Vagina (tissue), 2 donors: ENCODE measurements at places on chromosomes 6 and 20.

- no peak for DNase-seq
These were observed 166.3 kb downstream of the DTNBP1 start for GRCh38 chr6:15496345-15497131.

DNA sequence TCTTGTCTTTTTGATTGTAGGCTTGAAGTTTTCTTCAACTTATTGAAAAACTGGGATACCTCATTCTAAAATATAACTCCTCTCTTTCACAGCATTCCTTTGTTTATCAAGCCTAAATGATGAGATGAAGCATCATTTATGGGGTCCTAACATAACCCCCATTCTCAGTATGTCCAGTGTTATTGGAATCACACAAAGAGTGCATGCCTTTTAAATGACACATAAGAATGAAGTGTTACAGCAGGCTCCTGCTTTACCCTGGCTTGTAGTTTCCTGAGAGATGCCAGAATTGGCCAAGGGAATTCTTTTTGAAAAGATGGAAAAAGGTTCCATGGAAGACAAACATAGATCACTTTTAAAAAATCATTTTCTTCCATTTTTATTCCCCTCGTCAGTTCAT, 502.4 kb downstream of the BCKDHB start:
- DNase-seq = no peak

DNA sequence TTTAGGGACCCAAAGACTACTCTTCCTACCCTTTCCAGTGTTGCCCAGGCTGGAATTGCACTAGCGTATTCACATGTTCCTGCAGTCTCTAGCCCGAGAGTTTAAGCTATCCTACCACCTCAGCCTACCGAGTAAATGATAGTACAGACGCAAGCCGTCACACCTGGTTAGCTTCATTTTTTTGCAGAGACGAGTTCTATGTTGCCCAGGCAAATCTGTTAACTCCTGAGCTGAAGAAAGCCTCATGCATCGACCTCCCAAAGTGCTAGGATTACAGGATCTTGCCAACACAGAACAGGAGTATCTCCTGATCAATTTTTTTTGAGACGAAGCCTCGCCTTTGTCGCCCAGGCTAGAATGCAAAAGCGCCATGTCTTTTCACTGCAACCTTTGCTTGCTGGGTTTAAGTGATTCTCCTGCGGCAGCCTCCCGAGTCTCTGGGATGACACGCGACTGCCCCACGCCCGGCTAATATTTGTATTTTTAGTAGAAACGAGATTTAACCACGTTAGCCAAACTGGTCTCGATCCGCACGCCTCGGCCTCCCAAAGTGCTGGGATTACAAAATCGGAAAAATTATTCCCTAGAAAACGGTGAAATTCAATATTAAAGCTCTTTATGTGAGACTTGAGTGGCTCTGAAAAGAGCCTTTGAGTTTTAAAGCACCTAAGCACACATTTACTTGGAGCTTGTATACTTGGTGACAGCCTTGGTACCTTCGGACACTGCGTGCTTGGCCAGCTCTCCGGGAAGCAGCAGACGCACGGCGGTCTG, 128.5 kb downstream of the HFE start:
- DNase-seq = no peak

DNA sequence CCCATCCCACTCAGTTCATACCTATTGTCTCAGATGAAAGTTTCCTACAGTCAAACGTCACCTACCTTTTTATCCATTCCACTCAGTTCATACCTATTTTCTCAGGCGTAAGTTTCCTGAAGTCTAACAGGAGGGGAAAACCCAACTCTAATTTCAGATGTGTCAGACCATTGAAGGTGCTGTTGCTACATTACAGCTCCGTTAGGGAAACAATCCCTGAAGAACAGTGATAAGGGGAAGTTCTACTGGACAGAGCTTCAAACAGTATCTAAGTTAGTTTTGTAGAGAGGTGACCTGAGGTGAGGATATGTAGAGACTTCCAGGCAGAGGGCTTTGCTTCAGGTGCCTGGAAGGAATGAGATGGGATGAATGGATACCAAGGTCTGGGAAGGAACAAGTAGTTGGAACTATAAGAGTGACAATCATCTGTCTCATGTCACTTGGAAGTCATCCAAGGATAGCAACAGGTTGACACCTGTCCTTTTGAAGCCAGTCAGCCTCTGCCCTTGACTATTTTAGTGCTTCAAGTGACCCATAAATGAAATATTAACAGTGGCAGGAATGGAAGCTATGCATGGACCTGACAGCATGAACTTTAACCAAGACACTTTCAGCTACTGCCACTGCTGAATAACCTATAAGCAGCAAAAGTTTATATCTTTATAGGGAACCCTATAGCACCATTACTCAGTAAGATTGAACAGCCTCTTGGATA, 191.6 kb upstream of the MOCS1 start:
- no peak for DNase-seq

GRCh38 chr6:143594647-143595046, 83.1 kb upstream of the PHACTR2 start:
- DNase-seq = no peak
